ENCODE measurements at places on chromosomes 4 and X. TPM values are rescaled to one million over a fixed set of nuclear protein-coding genes. Genes with fewer than 3 reads are reported as not detected.

Gene HMX1
- not detected for total RNA-seq

Gene XAGE1A
- total RNA-seq, result not detected

Gene PDE6B
- 13.9 TPM for total RNA-seq

Gene GPR82
- 0.12 TPM for total RNA-seq

Gene ABRAXAS1
- total RNA-seq, result 18.5 TPM

Gene IL3RA
- 0.29 TPM for total RNA-seq
